ENCODE measurements at places on chromosomes 13 and 19.

DNA sequence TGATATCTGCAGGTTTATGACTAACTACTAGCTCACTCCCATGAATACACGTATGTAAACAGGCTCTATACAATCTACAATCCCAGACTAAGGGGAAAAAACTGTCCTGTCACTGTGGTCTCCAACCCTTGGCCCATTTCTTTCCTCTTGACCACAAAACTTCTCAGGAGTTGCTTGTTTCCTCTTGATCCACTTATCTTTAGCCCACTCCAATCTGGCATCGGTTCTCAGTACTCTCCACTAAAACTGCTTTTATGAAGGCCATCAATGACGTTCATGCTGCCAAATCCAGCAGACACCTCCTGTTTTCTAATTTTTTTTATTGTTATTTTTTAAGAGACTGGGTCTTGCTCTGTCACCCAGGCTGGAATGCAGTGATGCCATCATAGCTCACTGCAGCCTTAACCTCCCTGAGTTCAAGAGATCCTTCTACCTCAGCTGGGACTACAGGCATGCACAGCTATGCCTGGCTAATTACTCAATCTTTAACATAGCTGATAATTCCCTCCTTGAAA lies 31.9 kb upstream of the USPL1 start:
- DNase-seq, result no peak

DNA sequence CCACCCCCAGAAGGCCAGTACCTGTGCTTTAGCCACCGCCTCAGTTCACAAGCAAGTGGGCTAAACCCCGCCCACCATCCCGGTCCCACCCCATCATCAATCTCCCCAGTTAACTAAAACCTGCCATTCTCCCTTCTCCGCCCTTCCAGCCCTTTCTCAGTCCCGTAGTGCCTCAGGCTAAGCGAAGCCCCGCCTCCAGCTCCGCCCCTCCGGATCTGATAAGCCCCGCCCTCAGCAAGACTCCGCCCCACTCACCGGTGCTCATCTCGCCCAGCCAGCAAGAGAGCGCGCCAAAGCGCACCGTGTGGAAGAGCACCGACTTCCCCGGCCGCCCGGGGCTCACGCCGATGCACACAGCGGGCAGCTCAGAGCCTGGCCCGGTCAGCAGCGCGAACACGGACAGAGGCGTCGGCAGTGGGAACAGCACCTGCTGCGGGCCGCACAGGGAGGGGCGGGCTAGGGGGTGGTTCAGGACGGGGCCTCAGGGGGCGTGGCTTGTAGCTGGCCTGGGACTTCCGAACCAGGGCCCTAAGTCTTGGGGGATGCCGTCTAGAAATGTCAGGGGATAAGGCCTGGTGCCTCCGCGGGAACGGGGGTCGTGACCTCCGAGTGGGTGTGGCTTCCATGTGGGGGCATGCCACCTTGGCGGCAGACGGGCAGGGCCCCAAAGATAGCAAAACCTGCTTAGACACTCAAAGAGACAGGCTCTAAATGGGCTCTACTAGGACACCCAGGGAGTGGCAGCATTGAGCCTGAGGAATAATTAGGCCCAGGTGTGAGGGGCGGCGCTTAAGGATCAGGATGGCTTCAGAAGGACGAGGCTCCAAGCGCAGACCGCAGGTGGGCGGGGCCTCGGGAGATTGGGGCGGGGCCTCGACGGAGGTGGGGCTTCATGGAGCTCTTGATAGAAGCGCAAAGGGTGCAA lies 21.4 kb downstream of the MAP4K1 start:
- peak; percentile 44 for DNase-seq

- DNase-seq, result no peak
Observed at GRCh38 chr13:45889590-45890243, 38.2 kb upstream of the SIAH3 start.

GRCh38 chr13:79660361-79660760 lies 179.4 kb downstream of the NDFIP2 start:
- DNase-seq, result no peak

DNA sequence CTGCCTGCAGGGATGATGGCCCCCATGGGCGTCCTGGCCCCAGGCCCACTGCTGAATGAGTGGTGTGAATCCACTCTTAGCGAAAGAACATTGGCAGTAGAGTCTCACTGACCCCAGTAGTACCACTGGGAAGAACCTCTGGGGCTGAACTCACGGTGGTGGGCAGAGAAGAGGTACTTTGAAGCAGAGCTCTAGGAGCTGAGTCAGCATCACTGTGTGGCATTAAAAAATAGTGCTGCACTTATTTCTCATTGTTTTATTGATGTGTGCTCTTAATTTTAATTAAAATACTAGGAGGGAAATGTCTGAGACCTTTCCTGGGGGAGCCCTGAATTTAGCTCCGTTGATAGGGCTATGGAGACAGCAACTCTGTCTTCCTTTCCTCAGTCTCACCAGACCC lies 61.3 kb downstream of the CBY2 start:
- no peak for DNase-seq

- no peak for DNase-seq
Observed at GRCh38 chr13:73618275-73618865, 515.8 kb downstream of the KLF12 start.

DNA sequence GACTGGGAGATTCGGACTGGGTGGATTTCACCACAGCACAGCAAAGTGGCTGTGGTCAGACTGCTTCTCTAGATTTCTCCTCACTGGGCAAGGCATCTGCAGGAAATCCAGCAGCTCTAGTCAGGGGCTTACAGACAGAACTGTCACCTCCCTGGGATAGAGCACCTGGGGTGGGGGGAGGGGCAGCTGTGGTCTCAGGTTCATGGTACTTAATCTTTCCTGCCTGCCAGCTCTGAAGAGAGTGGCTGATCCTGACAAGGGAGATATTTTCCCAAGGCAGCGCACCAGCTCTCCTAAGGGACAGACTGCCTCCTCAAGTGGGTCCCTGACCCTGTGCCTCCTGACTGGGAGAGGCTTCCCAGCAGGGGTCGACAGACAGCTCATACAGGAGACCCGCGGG lies 212.8 kb upstream of the KLF12 start:
- DNase-seq, result no peak

GRCh38 chr19:7819337-7819736 lies 10.7 kb upstream of the EVI5L start:
- DNase-seq, result no peak

- no peak for DNase-seq
Observed at GRCh38 chr13:45954836-45955800, 97.4 kb downstream of the ZC3H13 start.

DNA sequence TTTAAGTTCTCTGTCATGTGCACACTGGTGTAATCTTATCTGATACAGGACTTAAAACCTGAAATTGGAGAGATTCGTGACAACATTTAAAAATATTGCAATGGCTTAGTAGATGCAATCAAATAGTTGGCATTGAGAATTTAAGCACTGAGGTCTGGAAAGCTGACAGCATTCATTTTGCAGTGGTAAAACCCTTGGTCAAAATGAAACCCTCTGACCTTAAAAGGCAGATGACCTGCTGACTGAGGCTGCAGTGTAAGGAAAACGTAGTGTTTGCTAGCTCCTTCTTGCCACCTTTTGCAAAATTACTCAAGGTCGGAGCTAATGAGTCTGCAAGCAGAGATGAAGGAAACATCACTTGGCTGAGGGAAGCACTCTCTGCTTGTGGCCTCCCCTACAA lies 150.6 kb downstream of the KCTD12 start:
- no peak for DNase-seq

Measured in stimulated activated CD4-positive, alpha-beta T cell treated with anti-CD3 and anti-CD28 coated beads, Interleukin-4, amount 100 ng/mL, for 1 hour (primary cell).